ENCODE measurements at places on chromosomes 2 and 18. TPM values are rescaled to one million over a fixed set of nuclear protein-coding genes. Genes with fewer than 3 reads are reported as not detected.

DNA sequence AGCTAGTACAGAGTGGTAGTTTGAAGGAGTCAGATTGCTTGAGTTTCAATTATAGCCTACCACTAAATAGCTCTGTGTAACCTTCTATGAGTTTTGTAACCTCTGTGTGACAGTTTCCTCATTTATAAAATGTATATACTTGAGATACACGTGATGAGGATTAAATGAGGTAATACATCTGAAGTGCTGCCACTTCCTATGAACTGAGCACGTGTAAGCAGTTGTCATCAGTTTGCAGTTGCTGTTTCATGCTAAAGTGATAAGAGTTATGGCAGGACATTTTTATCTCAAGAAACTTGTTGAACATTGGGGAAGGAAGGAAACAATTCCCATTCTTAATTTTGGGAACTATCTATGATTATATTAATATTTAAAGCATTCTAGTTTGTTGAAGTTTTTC, 38.5 kb downstream of the CARF start:
- DNase-seq, result no peak

CROCC2 gene
- under 0.01 TPM for total RNA-seq

- DNase-seq, result no peak
These were observed 245.4 kb upstream of the HDAC4 start for GRCh38 chr2:239646184-239646583.

GRCh38 chr18:58190842-58191530, 147.0 kb downstream of the NEDD4L start:
- peak; percentile 24 for DNase-seq

DNA sequence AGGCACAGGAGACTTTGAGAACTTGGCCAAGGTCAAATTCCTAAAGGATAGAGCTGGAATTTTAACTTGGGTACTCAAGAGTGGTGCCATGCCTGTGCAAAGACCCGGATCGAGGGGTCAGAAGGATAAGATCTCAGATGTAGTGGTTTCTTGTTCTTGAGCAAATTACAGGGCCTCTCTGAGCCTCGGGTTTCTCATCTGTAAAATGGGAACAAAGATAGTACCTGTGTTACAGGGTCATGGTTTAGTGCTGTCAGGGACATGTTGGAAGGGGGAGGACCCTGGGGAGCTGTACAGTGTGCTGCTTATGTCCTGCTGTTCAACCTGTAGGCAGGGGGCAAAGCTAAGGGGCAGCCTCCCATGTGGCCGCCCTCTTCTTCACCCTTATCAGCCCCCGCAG, 173.5 kb upstream of the HAAO start:
- no peak for DNase-seq

DNA sequence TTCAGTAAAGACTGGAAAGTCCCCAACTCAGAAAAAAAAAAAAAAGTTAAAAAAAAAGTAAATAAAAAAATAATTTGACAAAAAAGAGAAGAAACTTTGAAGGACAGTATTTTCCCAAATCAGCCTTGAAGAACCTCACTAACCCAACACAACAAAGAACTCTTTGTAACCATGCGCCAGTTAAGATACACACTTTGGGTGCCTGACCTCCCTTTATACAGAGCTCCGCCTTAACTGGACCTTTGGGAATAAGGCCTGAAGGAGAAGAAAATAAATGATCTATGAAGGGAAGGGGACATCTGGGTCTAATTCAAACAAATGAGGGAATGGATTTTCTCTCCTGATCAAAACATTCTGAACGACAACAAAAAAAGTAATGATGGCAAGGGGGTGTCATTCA, 2.2 kb upstream of the GFPT1 start:
- no peak for DNase-seq

GRCh38 chr2:180905002-180905401, 75.4 kb upstream of the UBE2E3 start:
- no peak for DNase-seq

- DNase-seq, result no peak
These were observed 555.8 kb downstream of the SATB2 start for GRCh38 chr2:198901894-198902293.

PLGLB2 gene
- 1.5 TPM for total RNA-seq

SPP2 gene
- total RNA-seq, result not detected

DNA sequence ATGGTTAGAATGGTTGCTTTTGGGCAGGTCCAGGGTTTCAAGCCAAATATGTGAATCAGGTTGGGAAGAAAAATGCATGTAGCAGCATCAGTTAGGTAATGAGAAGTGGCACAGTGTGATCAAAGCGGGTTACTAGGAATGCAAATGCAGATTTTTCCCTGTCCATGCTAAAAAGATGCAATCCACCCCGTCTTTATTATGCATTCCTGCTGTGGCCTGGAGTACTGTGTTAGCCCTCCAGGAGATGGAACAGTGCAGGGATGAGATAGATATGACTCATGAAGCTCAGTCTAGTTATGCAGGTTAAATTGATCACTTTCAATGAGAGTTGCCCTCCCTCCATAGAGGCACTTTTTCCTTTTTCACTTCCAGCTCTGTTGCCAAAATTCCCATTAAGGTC, 283.8 kb downstream of the CTNNA2 start:
- DNase-seq, result no peak

GRCh38 chr2:8125741-8126711, 555.8 kb upstream of the ID2 start:
- peak; percentile 42 for DNase-seq

TP53I3 gene
- total RNA-seq, result 74.1 TPM

- DNase-seq, result peak; percentile 92
These were observed 576.7 kb upstream of the ZEB2 start for GRCh38 chr2:145096582-145096981.

CYP26B1 gene
- 0.32 TPM for total RNA-seq

SRD5A2 gene
- total RNA-seq, result not detected

CRYGD gene
- not detected for total RNA-seq

MSH6 gene
- total RNA-seq, result 57.8 TPM

- peak; percentile 71 for DNase-seq
These were observed 40.0 kb downstream of the TTC32 start for GRCh38 chr2:19861813-19862212.

DNA sequence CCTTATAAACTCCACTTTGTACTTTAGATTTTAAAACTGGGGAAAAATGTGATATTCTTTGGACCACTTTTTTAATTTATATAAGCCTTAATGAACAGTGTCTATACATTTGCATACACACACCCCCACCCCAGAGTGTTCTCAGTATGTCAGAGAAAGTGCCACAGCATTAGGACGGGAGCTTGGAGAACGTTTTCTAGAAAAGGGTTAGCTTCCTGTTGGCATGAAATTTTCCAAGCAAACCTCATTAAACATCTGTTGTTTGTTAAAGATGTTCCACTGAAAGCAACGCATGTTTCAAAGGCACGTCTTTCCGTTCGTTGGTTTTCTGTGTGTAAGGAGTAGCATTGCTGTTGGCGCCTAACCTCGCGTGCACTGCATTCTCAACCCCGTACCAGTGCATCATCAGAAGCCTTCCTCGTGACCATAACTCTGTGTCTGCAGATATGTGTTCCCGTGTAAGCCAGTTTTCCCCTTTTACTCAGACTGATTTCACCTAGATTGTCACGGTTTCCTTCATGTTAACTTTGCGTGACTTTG, 228.5 kb downstream of the ALPK2 start:
- peak; percentile 85 for DNase-seq

All from GM23248 (cell line).